ENCODE measurements at places on chromosomes 7 and 10.

GRCh38 chr7:110623436-110623835 lies 467.5 kb upstream of the LRRN3 start:
- no peak for DNase-seq

DNA sequence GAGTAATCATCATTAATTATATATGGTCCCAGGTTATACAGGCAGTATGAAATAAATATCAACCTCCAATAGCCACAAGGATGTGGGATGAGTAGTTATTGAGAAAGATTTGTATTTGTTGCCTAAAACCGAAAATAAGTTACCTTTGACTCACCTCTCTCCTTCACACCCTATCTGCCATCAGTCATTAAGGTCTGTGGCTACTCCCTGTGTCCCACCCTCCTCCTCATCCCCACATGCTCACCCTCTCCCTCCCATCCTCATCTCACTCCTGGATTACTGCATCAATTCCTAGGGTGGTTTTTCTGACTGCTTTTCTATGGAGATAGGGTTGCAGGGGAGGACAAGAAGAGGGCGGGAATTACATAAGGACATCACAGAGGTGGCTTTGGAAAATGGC lies 9.1 kb upstream of the GGCT start:
- no peak for DNase-seq

GRCh38 chr10:6089334-6090219 lies 743 bp downstream of the RBM17 start:
- DNase-seq = no peak

DNA sequence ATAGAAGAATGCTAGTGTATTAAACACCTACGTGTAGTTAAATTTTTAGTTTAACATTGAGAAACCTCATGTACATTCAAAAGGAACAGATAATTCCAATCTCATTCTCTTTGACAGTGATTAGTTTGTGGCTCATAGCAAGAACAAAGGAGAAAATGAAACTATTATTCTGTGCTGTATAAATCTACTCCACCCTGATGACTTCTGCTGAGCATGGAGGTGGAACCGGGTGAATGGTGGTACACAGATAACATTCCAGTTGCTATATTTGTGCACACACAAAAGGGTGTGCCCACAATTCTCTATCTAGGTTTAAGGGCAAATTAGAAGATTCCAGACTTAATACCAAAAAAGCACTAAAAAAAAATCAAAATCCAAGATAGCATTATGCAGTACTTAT lies 17.0 kb upstream of the RALA start:
- DNase-seq = no peak

GRCh38 chr10:59611048-59611447 lies 98.6 kb downstream of the SLC16A9 start:
- DNase-seq = no peak

- no peak for DNase-seq
Measured at GRCh38 chr10:5514226-5514850, 10.4 kb upstream of the CALML3 start.

DNA sequence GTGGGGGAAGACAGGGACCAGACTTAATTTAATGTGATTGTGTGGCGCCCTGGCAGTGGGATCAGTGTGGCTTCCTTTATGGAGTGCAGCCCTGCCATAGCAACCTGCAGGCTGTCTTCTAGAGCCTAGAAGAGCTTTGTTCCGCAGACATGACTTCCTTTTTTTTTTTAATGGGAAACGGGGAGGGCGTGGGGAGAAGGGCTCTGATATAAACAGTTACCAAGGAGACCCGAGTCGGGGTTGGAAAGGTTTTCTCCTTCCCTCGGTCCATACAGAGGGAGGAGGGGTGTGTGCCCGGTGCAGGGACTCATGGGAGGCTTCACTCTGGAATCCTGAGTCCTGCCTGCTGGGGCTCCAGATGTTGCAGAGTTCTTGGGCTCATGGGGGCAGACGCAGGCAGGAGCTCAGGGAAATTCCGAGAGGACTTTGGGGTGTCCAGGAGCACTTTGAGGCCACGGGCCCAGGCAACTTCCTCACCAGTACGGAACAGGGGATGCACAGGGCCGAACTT lies 26.9 kb downstream of the TMEM120A start:
- DNase-seq = no peak

DNA sequence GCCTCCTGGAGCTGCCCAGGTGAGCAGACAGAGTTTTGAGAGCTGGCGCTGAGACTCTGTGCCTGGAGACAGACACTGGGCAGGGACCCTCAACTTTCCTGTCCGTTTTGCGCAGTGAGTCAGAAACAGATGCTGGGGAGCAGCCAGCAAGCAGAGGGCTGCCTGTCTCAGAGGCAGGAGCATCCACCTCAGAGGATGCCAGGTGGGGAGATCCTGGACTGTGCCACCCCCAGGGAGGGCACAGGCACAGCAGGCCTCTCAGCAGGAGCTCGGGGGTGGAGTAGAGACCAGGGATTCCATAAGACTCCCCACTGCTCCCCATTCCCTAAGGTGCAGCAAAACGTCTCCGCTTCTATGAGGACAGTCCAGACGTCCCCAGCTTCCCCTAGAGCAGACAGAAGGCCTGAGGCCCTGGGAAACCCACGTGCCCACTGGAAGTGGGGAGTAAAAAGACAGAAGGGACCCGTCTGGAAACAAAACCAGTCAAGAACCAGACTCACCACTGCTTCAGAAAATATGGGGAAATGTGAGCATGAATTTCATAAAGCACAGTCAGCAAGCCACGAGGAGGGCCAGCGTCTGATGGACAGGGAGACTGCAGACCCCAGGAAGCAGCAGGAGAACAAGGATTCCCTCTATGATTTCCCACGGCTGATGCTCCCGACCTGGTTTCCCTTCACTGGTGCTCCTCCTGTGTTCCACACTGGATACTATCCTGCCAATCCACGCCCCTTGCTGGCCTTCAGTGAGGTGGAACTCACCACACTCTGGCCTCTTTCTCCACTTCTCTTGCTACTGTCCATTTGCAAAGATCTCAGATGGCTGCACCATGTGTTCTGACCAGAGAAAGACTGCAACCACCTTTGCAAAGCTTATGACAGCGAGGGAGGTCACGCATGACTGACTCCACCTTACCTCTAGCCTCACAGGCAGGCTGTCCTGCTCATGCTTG lies 151.3 kb upstream of the FAM20C start:
- no peak for DNase-seq

DNA sequence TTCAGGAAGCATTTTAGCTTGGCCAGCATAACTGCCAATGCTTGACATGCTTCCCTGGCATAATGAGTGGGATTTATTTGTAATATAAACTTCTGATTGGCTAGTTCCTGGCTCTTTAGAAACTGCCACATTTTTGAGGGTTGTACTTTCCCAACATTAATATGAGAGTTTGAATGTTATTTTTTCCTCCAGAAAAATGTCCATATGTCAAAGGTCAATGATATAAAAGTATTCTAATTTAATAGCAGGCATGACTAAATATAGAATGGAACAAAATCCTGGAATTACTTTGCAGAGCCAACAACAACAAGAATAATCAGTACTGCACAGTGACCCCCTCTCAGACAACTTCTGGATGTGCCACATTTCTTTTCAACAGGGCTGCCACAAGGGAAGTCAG lies 352.6 kb downstream of the PRPF18 start:
- no peak for DNase-seq

DNA sequence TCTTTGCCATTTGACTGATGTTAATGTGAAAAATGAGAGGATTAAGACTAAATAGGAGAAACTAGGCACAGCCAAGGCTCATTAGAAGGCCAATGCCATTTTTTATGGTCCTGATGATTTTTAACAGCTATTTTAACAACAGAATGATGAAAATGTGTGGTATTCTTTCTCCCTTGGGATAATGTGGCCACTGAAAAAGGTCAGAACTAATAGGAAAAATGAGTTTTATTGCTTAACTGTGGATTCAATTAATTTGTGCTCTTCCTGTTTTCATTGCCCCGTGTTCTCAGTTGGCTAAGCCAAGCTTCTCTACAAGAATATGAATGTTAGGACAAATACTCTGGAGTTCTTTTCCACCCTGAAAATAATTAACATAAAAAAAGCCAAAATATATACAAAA lies 56.6 kb downstream of the BMPER start:
- no peak for DNase-seq

DNA sequence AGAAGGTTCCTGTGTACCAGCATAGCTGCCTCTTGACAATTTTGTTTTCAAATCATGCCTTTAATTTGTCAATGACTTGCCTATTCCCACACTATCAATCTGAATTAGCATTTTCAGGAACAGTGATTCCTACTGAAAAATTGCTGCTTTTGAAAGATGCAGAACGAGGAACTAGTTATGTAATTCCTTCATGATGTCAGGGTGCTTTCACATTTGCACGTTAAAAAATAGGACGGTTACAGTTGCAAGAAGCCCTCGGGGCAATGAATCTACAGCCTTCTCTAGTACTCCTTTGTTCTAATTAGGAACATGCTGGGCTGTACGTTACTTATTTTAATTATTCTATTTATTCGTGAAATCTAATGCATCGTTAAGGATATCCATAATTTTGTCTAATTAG lies 253.9 kb downstream of the OTUD1 start:
- DNase-seq = no peak

GRCh38 chr10:27658788-27659187 lies 86.8 kb downstream of the MKX start:
- DNase-seq = no peak

- DNase-seq = no peak
Measured at GRCh38 chr7:118053353-118053752, 130.6 kb upstream of the LSM8 start.

Data from gastrocnemius medialis (tissue), 4 donors.